Heart left ventricle (tissue), 16 donors: ENCODE measurements at places on chromosomes 2 and 18.

DNA sequence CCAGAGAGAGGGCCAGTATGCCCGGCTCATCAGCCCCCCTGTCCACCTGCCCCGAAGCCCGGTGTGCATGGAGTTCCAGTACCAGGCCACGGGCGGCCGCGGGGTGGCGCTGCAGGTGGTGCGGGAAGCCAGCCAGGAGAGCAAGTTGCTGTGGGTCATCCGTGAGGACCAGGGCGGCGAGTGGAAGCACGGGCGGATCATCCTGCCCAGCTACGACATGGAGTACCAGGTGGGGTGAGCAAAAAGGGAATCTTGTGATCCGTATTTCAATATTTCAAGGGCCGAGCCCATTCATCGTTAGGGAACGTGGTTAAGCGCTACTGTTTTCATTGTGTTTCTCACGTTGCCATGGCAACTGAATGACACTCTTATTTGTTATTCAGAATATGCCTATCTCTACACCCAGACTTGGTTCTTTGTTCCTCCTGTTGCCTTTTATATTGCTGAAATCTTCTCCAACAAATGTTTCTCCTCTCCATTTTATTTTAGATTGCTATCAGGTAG lies 81.5 kb downstream of the NRP2 start:
- DNase-seq, result peak; percentile 29

DNA sequence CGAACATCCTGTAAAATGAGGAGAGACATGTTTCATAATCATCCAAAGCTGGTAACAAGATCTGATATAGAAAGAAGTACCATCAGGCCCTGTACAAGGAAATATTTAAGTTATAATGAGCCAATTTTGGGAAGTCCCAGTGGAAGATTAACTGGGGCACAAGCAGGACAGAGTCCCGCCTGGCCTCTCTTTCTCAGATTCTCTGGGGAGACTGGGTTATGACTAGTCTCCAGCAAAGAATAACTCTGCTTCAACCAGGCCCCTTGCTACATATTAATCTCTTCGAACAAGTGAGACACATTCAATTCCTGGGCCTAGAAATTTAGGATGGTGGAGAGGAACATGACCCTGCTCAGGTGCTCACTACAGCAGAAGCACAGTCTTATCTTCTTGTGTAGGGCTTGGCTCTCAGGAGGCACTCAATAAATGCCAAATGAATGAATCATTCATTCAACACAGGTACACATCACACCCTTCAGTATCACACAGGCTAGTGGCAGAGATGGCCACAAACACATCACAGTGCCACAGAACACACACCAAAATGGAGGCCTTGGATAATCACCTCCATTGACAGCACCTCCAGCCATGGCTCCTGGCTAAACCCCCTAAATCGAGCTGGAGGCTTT lies 46.4 kb upstream of the RNF152 start:
- DNase-seq, result no peak

DNA sequence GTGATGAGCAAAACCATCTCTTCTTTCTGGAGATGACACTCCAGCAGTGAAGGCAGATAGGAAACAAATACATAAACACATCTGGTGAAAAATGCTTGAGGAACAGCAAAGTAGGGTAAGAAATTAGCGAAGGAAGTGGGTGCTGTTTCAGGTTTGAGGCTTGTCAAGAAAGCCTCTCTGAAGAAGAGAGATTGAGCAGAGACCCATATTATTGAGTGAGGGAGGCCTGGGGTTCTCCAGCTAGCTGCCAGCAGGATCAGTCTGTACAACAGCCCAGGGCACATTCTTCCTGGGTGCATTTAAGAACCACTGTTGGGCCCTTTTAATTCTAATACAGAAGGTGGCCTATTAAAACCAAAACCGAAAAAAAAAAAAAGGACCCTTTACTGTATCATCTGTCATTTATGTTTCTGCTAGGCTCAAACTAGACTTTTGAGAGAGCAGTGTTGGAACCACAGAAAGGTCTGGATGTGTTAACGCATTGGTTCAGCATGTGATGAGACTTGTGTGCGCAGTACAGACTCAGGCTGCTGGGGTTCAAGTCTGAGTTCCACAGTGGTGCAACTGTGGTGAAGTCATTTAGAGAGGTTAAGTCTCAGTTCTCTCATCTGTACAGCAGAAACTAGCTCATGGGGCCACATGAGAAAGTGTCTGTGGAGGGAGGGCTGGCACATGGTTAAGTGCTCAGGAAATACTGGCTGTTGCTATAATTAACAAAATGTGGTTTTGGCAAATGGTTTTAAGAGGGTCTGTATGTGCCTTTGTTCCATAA lies 28.9 kb downstream of the MGAT5 start:
- no peak for DNase-seq

DNA sequence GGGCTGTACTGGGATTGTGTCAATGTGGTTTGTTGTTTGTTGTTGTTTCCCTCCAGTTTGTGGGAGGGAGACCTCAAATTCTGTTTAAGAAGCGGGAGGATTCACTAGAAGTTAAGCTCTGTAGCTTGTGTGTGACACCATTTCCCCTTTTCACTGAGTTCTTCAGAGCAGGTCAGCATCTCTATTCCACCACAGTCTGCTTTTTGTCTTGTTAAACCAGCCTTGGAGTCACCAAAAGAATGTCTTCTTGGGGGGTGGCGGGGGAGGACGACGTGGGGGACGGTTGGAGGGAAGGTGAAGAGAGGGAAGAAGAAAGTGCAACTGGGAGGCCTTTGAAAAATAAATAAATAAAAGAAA lies 2.3 kb upstream of the BCL11A start:
- DNase-seq, result no peak

DNA sequence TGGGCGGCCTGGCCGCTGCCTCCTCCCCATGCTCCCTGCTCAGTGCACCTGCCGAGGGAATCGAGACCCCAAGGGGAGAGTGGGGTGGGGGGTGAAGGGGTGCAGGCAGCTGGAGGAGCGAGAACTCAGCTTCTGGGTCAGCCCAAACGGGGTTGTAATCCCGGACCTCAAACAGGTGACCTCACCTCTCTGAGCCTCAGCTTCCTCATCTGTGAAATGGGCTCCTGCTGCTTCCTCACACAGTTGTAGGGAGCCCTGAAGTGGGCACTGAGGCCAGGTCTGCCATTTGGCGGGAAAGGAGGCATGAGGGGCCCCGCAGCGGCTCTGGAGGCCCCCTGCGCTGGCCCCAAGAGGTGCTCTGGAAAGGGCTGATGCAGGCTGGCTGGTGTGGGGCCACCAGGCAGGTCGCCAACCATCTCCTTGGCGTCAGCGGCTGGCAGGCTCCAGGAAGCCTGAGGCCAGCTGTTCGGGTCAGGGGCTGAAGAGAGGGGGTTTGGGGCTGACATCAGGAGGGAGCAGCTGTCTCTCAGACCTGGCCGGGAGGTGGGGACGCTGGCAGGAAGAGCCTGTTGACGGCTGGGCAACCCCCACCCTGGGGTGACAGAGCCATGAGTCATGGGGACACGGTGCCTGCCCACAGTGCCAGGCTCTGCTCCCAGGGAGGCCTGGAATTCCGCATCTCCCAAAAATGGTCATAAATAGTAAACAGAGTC lies 4.9 kb downstream of the KLHL30 start:
- peak; percentile 64 for DNase-seq

GRCh38 chr2:3575534-3576262 lies 638 bp downstream of the RPS7 start:
- DNase-seq, result no peak

- DNase-seq, result no peak
These were observed 247.9 kb downstream of the CYRIA start for GRCh38 chr2:16417726-16418125.

DNA sequence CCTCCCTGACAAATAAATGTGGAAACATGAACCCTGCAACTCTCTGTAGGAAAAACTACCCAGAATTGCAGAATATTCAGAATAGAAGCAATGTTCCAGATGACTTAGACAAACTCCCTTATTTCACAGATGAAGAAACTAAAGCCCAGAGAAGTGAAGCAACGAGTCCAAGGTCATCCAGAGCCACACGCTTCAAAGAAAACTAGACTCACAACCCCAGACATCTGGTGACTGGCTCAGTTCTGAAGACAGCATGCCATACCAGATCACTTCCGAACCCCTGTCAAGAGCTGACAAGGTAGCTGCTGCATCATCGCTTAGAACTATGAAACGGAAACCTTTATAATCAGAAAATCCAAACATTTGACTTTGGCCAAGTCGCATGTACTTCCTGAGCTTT lies 101.3 kb downstream of the PID1 start:
- no peak for DNase-seq

- no peak for DNase-seq
These were observed 110.5 kb downstream of the TCF4 start for GRCh38 chr18:55477499-55477859.

DNA sequence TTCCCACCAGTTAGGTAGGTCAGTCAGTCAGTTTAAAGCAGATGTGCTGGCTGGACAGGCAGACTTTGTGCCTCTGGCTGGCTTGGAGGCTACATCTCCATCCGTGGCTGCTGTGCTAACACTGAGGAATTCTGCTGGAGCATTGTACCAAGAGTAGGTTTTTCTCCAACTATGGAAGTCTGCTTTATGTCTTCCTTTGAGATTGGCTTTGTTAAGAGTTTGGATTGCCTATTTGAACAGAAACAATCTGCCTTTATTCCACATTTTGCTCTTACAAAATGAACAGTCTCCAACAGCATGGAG lies 46.7 kb downstream of the WDR75 start:
- no peak for DNase-seq

DNA sequence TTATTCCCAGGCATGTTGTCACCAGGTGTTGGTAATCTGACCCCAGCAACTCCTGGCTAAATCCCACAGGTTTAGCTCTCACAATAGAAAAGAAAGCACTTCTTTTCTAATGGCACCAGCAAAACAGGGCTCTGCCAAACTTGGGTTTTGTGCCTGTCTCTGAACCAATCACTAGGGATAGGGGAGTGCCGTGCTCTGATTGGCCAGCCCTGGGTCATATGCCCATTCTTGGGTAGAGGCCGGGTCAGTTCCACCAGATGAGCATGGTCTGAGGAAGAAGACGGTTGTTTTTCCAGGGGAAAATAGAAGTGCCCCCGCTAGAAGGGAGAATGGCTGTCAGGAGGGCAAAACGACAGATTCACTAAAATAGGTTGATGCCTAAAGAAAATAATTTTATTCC lies 14.7 kb downstream of the CDK15 start:
- DNase-seq, result no peak

GRCh38 chr2:150485114-150485870 lies 2.2 kb downstream of the RND3 start:
- DNase-seq, result peak; percentile 89

DNA sequence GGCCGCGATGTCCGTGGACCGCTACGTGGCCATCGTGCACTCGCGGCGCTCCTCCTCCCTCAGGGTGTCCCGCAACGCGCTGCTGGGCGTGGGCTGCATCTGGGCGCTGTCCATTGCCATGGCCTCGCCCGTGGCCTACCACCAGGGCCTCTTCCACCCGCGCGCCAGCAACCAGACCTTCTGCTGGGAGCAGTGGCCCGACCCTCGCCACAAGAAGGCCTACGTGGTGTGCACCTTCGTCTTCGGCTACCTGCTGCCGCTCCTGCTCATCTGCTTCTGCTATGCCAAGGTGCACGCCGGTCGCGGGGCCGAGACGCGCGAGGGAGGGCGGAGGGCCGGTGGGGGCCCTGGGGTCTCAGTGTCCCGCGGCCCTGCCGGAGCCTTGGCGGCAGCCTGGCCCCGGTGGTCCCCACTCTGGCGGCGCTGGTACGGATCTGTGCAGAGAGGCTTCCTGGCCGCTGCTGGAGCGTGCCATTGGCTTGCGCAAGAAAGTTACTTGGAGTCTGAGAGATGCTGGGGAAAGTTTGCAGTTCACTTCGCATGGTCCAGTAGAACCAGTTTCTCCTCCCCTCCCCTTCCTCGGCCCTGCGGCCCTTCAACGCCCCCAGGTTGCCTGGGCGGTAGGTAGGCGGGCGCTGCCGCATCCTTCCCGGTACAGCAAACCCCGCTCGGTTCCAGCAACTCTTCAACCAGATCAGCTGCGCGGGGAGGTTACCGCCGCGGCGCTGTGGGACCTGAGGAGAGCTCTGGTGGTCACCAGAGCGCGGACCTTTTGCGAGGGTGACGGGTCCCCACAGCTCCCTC lies 1.5 kb downstream of the GALR1 start:
- DNase-seq, result no peak

DNA sequence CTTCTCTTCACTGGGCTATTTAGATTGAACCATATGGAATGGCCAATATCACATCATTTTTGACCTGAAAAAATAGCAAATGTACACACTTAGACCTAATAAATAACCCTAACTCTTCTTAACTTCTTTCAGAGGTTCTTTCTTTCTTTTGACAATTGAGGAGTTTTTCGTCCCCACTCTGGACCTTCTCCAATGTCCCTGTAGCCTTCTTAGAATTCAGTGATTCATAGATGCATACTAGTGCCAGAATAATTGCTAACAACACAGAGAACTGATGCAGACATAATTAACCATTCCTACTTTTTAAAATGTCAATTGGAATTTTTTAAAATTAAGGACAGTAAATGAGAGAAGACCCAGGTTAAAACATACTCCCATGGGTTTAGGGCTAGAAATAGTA lies 20.0 kb downstream of the DAPL1 start:
- no peak for DNase-seq

DNA sequence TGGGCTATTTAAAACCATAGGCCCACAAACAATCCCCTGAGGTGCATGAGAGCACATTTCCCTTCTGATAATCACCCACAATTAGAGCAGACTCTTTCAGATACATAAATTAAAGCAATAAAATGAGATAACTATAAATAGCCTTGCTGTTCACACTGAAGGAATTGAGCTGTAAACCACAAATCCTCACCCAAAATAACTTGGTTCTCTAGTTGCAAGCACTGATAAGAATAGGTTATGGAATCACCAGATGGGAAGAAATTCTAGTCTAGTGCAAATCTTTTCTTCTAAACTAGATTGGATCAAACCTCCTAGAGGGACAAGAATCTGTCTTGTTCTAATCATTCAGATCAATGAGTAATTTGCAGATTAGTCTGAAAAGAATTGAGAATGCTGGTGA lies 64.6 kb downstream of the NAB1 start:
- no peak for DNase-seq

GRCh38 chr18:12686100-12686499 lies 16.4 kb downstream of the CEP76 start:
- no peak for DNase-seq

- DNase-seq, result no peak
These were observed 25.9 kb downstream of the CD8A start for GRCh38 chr2:86764661-86765309.

DNA sequence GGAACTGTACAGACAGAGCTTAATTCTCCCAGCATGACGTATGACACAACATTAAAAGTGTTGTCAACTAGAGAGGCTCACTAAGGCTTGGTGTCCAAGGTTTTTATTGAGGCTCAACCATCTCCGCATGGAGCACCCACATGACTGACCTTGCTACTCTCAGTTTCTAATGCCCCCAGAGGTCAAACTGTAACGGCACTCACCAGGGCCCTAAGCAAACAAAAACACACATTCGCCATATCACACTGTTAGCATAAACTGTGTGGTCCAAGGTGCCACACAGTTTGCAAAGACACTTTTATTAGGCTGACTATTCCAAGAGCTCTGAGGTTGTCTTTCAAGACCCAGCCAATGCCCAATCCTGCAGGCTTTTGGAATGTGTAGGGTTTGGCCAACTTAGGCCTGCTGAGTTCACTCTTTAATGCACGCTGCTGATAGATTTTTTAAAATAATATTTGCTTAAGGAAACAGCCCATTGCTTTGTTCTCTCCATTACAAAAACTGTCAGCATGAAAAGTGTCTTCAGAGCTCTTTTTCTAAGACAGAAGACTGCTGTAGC lies 114.9 kb downstream of the DSC3 start:
- DNase-seq, result no peak
